Glomerular endothelial cell (primary cell): ENCODE measurements at places on chromosomes 7 and 10. TPM values are rescaled to one million over a fixed set of nuclear protein-coding genes. Genes with fewer than 3 reads are reported as not detected.

DNA sequence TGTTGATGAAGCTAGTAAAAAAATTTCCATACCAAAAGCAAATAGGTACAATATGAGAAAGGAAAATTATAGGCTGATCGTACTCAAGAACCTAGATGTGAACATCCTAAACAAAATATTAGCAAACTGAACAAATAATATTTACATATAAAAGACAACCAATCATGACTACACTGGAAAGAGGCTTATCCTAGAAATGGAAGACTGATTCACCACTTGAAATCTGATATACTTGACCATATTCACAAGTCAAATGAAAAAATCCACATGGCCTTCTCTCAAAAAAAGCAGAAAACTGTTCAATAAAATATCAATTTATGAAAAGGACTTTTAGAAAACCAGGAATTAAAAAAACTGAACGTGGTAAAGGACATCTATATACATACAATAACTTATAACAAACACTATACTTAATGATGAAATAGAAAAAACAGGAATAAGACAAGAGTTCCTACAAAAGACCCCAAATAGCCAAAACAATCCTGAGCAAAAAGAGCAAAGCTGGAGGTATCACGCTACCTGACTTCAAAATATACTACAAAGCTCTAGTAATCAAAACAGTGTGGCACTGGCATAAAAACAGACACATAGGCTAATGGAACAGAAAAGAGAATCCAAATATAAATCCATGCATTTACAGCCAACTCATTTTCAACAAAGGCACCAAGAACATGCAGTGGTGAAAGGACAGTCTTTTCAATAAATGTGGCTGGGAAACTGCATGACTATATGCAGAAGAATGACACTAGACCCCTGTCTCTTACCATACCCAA is 29.2 kb upstream of the FAM180A start:
- DNase-seq: no peak

- no peak for DNase-seq
These were observed 232.2 kb downstream of the DYNC1I1 start for GRCh38 chr7:96004578-96004977.

The FGL2 gene
- not detected in 2 replicates for total RNA-seq

The FAM241B gene
- 1.6 and 1.8 TPM in 2 replicates for total RNA-seq

The ACTR3C gene
- total RNA-seq: 0.53 and 2.1 TPM in 2 replicates

- no peak for DNase-seq
These were observed 93.6 kb downstream of the CACNB2 start for GRCh38 chr10:18233775-18234174.

The CYP2W1 gene
- not detected in 2 replicates for total RNA-seq

The HOXA6 gene
- total RNA-seq: 0.19 and 3.9 TPM in 2 replicates

The TDRD1 gene
- total RNA-seq: 0.06 TPM in 1 of 2 replicates, not detected in the other

The GNGT1 gene
- not detected in 2 replicates for total RNA-seq

GRCh38 chr7:95102662-95103061 is 195.3 kb downstream of the PPP1R9A start:
- no peak for DNase-seq

GRCh38 chr7:22855049-22855392 is 32.4 kb upstream of the TOMM7 start:
- no peak for DNase-seq

DNA sequence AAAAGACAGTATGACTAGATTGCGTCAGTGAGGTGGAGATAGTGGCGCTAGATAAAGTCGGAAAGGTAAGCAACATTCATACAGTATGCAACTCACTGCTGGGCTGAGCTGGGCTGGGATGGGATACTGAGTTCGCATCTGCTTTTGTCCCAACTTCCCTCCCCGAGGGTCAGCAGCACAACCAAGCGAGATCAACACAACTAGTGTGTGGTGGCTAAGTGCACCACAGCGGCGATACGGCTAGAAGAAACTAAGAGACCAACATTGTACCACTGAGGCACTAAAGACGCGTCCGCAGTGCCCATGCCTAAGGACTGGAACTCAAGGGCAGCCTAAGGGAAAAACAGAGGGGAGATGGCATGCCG is 467 bp downstream of the EXOSC1 start:
- DNase-seq: no peak

DNA sequence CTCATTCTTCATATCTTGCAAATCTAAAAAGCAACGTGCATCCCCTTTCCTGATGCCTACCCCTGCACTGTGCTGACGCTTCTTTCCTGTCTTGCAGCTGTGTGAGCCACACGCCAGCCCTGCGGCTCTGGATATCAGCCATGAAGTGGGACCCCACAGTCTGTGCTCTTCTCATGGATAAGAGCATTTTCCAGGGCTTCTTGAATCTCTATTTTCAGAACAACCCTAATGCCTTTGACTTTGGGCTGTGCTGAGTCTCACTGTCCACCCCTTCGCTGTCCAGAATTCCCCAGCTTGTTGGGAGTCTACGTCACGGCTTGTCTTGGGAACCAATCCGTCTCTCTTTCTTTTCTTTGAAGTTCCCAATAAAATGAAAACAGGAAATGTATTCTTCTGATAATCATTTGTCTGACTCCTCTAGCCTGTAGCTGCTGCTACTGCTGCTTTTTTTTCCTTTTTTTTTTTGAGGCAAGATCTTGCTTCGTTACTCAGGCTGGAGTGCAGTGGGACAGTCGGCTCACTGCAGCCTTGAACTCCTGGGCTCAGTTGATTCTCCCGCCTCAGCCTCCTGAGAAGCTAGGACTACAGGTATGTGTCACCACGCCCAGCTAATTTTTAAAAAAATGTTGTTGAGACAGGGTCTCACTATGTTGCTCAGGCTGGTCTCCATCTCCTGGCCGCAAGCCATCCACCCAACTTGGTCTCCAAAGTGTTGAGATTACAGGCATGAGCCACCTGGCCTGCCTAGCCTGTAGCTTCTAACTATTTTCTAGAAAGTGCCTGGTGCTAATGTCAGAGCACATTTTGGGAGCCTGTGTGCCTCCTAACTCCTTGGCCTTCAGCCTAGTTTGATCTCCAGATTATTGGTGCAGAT is 30.3 kb downstream of the GSTO2 start:
- DNase-seq: no peak

DNA sequence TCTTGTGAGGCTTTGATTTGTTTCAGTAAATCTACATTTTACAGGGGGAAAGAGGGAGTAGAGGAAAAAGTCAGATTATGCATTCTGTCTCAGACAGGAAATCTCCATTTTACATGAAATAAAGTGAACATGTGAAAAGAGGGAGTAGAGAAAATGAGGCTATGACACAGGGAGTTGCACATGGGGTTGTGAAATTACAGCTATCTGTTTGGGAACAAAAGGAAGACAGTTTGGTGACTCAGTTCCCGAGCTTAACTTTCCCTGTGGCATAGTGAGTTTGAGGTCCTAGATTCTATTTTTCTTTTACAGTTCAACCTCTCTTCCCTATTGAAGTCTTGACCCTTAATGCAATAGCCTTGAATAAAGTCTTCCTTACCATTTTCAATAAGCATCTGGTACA is 63.2 kb upstream of the AGR3 start:
- no peak for DNase-seq

- DNase-seq: no peak
These were observed 574.4 kb downstream of the TNS3 start for GRCh38 chr7:47007471-47007870.

DNA sequence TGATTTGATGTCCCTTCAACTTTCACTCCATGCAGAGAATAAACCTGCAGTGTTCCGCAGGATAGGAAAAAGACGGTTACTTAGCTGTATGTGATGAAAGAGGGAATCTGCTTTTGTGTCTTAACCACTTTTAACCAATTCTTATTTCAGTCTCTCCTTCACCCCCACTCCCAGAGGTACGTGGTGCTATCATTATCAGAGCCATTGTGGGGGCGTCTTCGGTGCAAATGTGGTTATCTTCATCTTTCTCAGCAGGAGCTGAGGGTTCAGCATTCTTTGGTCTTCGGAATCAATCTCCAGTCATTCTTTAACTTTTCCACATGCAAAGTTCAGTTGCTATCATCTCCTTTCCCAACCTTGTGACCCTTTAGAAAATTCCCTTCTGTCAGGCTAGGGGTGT is 219.9 kb upstream of the LYZL1 start:
- DNase-seq: no peak

- no peak for DNase-seq
These were observed 2.1 kb upstream of the RALA start for GRCh38 chr7:39621261-39621660.

- peak; percentile 86 for DNase-seq
These were observed 2.2 kb downstream of the MAFK start for GRCh38 chr7:1532456-1533254.

DNA sequence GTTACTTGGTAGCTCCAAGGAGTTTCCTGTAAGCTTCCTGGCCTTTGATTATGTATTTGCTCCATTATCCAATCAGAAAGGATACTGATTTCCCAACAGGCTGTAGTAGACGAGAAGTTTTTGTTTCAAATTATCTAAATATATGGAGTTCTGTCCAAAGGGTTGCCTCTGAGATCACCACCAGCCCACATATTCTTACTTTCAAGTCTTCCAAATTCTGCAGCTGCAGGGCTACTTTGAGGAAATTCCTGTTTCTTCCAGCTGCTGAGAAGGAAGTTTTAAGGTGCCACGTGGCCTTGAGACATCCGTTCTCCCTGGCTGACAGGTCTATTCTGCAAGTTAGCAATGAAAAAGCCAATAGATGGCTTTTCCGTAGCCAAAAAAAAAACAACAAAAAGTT is 286.0 kb downstream of the TWIST1 start:
- no peak for DNase-seq

The LIPM gene
- total RNA-seq: not detected in 2 replicates

DNA sequence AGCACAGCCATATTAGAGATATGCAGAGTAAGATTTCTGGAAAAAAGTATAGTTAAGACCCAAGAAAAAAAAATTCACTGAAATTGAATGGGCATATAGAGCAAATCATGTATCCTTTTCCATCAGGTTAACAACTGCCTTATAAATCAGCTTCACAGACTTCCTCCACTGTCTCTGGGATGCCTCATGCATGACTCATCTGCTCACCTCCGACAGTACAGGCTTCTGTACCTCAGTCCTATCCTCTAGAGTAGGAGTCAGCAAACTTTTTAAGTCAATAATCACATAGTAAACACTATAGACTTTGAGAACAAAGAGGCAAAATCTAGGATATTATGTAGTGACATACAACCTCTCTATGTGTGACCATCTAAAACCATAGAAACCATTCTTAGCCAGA is 211.6 kb upstream of the SP8 start:
- no peak for DNase-seq

The NAT16 gene
- total RNA-seq: not detected in 2 replicates

DNA sequence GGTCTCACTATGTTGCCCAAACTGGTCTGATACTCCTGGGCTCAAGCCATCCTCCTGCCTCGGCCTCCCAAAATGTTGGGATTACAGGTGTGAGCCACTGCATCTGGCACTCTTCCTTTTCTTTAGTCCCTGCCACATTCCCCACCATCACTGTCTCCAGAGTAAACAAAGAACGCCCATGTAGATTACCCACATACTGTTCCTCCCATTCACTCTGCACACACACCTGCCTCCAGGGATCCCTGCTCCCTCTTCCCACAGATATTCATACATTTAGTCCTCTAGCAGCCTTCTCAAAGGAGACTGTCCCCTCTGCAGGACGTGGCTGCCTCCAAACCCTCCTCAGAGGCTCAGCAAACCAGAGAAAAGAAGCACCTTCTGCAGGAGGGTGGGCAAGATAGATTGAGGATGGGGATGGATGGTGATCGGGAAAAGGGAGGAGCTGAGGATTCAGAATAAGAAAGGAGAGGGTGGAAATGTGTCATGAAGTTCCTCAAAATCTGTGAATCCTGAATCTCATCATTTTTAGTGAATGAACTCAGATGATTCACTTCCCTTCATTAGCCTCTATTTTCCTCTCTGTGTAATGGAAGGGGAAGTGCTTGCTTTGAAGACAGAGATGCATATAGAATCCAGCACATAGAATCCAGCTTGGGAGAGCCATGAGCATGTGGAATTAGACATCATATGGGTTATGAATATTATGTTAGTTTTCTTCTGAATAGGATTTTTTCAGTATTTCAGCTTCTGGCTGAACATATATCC is 5.5 kb upstream of the PLAU start:
- DNase-seq: no peak

- no peak for DNase-seq
These were observed 10.5 kb downstream of the DAGLB start for GRCh38 chr7:6437251-6437650.

GRCh38 chr7:38020121-38020785 is 99.8 kb downstream of the EPDR1 start:
- DNase-seq: no peak

DNA sequence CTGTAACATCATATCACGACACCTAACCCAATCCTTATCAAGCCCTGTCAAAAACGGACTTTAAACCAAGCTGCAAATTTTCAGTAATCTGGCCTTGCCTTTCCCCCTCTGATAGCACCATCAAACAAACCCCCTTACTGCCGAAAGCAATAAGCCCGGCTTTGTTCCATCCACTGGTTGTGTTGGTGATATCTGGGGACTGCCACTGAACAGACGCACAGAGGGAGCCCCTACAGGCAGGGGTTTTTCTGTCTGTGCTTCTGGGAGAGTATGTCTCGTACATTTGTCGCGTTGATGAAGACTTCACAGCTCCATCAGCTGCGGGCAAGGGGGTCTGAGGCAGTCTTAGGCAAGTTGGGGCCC is 550 bp upstream of the PLAU start:
- DNase-seq: no peak

The SRRT gene
- total RNA-seq: 71.4 and 79.4 TPM in 2 replicates

- no peak for DNase-seq
These were observed 35.9 kb downstream of the ACSM6 start for GRCh38 chr10:95229724-95230627.

DNA sequence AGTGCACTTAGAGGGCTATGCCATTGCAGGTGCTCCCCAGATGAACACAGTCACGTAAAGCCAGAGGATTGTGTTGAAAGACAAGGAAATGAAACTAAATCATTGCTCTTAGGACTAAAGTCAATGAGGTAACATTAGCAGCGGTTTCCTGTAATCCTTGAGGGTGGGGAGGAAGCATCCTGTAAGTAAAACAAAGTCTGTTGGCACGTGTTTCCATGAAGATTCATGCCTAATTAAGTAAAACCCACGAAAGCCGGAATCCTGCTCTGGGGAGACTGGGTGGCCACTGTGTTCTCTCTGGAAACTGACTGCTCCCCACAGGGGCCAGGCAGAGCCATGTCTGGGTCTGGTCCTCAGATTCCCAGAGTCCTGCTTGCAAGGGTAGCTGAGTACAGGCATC is 18.3 kb downstream of the STEAP1B start:
- DNase-seq: peak; percentile 86

DNA sequence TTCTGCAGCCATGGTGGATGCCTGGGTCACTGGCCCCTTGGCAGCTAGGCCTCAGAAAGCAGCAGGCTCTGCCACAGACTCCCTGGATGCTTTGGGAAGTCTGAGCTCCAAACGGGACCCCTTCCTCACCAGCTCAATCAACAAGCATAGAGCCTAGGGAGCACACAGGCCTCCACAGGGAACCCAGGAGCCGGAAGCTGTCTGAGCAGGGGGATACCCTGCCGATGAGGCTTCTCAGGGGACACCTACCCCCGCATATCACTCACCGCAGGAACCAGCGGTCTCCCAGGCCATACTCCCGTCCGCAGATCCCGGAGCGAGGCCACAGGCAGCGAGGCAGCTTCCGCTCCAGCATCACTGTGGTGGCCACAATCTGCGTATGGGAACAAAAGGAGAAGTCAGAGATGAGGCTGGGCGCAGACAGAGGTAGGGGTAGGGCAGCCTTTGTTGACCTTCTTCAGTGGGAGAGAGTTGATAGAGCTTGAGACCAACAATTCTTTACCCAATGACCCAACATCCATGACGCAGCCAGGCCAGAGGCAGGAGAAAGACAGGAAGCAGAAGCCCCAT is 13.4 kb downstream of the TRPV6 start:
- no peak for DNase-seq

The PSTK gene
- 1.6 and 5.0 TPM in 2 replicates for total RNA-seq

The GPR15LG gene
- total RNA-seq: not detected in 2 replicates
